Neural crest cell (in vitro differentiated cells): ENCODE measurements at places on chromosomes 2 and 18.
A peak's percentile ranks its signal among the peaks of the same experiment; 100 is the strongest.

DNA sequence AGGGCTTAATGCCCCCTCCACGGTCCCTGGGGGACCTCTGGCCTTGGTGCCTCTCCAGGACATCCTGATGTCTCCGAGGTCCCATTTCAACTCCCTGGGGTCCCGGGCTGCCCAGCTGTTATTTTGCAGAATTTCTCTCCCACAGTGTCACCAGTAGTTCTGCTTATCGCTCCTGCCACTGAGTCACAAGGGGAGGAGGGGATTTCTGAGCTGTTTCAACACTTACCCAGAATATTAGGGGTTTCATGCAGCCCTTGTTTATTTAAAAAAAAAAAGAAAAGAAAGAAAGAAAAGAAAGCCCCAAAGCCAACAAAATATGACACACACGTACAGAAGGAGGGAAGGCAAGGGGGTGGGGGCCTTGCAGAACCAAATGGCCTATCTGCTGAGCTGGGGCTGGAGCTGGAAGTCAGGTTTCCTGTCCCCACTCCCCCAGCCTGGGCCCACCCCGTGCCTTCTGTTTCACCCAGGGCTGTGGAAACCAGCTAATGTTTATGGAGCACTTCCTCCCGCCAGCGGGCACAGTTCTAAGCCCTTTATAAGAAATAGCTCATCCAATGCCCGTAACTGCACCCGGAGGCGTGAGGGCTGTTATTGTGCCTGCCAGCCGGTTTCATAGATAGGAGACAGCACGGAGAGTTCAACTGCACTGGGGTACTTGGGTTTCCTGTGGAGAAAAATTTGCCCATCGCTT lies 8.4 kb upstream of the ARID5A start:
- H3K4me3 ChIP-seq, result peak overlapping the region; percentile 78
- no peaks in the 10 kb centered on the region for H3K36me3 ChIP-seq
- H3K4me1 ChIP-seq, result peaks cover 22% of the 10 kb centered on the region
- no peak for DNase-seq
- H3K27me3 ChIP-seq, result no peaks in the 10 kb centered on the region

- no peak overlapping the region for H3K4me3 ChIP-seq
- no peak for DNase-seq
- H3K4me1 ChIP-seq, result peaks cover 5% of the 10 kb centered on the region
- H3K27me3 ChIP-seq, result no peaks in the 10 kb centered on the region
- H3K36me3 ChIP-seq, result peaks cover 5% of the 10 kb centered on the region
- H3K27ac ChIP-seq, result no peak overlapping the region
These were observed 96.5 kb downstream of the XIRP2 start for GRCh38 chr2:166984797-166985196.

DNA sequence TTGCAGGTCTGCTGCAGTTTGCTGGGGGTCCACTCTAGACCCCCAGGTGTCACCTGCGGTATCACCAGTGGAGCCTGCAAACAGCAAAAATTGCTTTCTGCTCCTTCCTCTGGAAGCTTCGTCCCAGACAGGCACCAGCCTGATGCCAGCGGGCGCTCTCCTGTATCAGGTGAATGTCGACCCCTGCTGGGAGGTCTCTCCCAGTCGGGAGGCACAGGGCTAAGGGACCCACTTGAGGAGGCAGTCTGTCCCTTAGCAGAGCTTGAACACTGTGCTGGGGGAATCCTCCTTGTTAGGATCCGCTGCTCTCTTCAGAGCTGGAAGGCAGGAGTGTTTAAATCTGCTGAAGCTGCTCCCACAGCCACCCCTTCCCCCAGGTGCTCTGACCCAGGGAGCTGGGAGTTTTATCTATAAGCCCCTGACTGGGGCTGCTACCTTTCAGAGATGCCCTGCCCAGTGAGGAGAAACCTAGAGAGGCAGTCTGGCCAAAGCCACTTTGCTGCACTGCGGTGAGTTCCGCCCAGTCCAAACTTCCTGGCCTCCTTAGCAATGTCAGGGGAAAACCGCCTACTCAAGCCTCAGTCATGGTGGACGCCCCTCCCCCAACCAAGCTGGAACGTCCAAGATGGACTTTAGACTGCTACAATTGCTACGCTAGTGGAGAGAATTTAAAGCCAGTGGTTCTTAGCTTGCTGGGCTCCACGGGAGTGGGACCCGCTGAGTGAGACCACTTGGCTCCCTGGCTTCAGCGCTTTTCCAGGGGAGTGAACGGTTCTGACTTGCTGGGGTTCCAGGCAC lies 652.5 kb downstream of the KCNJ3 start:
- H3K4me1 ChIP-seq, result no peaks in the 10 kb centered on the region
- H3K27me3 ChIP-seq, result no peaks in the 10 kb centered on the region

- no peaks in the 10 kb centered on the region for H3K36me3 ChIP-seq
- H3K4me1 ChIP-seq, result peaks cover 14% of the 10 kb centered on the region
- no peaks in the 10 kb centered on the region for H3K27me3 ChIP-seq
These were observed 343.6 kb downstream of the TGIF1 start for GRCh38 chr18:3793545-3793944.

DNA sequence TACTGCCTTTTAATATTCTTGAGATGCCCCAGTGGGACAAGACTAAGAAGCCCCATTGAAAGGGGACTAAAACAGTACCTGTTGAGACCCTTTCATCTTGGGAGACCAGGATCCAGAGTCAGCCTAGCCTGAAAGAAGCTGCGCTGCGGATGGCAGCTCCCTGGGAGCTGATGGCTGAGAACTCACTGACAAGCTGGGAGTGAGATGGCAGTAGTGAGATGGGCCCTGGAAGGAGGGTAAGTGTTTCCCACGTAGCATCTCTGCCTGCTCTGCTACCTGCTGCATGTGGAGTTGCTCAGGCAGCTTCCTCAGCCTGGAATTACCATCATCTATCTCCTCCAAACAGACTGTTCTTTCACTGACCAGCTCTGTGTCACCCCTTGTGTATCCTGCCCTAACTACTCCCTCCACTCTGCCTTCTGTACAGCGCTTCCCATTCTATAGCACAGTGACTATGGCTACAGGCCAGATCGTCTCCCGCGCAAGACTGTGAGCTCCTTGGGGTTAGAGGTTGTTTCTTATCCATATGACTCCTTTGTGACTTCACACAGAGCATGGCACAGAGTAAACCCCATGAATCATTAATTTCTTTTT lies 330.4 kb downstream of the NBAS start:
- H3K4me3 ChIP-seq, result no peak overlapping the region
- H3K27ac ChIP-seq, result no peak overlapping the region
- peaks cover 28% of the 10 kb centered on the region for H3K36me3 ChIP-seq
- H3K4me1 ChIP-seq, result peaks cover 4% of the 10 kb centered on the region

GRCh38 chr18:44537526-44537925 lies 143.2 kb upstream of the SETBP1 start:
- H3K27me3 ChIP-seq, result no peaks in the 10 kb centered on the region
- no peaks in the 10 kb centered on the region for H3K36me3 ChIP-seq
- H3K4me1 ChIP-seq, result no peaks in the 10 kb centered on the region
- H3K4me3 ChIP-seq, result no peak overlapping the region

DNA sequence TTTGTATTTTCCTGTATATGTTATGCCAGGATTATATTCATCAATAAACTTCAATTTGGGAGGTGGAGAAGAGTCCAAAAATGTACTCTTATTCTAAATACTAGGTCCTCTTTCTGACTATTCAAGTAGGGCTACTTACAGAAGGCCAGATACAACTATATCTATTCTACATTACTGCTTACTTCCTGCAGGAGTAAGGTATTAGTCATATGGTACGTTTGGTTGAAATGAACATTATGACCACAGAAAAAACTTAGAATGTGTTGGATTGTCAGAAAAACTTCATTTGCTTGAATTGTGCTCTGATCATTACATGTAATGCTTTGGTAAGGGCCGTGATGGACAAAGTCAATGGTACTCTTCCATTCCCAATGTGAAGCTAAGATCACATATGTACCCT lies 35.0 kb downstream of the STAT4 start:
- H3K4me3 ChIP-seq, result no peak overlapping the region
- no peaks in the 10 kb centered on the region for H3K27me3 ChIP-seq
- H3K4me1 ChIP-seq, result no peaks in the 10 kb centered on the region
- no peak for DNase-seq
- H3K27ac ChIP-seq, result no peak overlapping the region

GRCh38 chr2:226431288-226431948 lies 368.2 kb downstream of the IRS1 start:
- H3K4me1 ChIP-seq, result peaks cover 14% of the 10 kb centered on the region
- H3K36me3 ChIP-seq, result no peaks in the 10 kb centered on the region
- H3K4me3 ChIP-seq, result no peak overlapping the region
- no peak for DNase-seq

- no peak overlapping the region for H3K4me3 ChIP-seq
- peaks cover 10% of the 10 kb centered on the region for H3K4me1 ChIP-seq
- no peak overlapping the region for H3K27ac ChIP-seq
- no peak for DNase-seq
- no peaks in the 10 kb centered on the region for H3K27me3 ChIP-seq
These were observed 114.2 kb downstream of the SGPP2 start for GRCh38 chr2:222538535-222538934.
